ENCODE measurements at places on chromosomes 1 and 21. TPM values are rescaled to one million over a fixed set of nuclear protein-coding genes. Genes with fewer than 3 reads are reported as not detected.

The KANK4 gene
- total RNA-seq = under 0.01 TPM

The ZSWIM5 gene
- 0.23 TPM for total RNA-seq

The HES4 gene
- 141 TPM for total RNA-seq

The CXADR gene
- total RNA-seq = 22.1 TPM

The NBPF4 gene
- total RNA-seq = not detected

The PM20D1 gene
- total RNA-seq = not detected

The ASTN1 gene
- total RNA-seq = 0.23 TPM

The CRB1 gene
- total RNA-seq = 0.06 TPM

The GMEB1 gene
- 9.5 TPM for total RNA-seq

The PTGER3 gene
- 0.75 TPM for total RNA-seq

The DYNLT5 gene
- total RNA-seq = not detected

The CD34 gene
- not detected for total RNA-seq

The LCE1E gene
- not detected for total RNA-seq

The LCE1B gene
- total RNA-seq = not detected

The FBXO2 gene
- total RNA-seq = 0.51 TPM

The MYOG gene
- total RNA-seq = not detected

The EVA1C gene
- 0.29 TPM for total RNA-seq

The AMIGO1 gene
- total RNA-seq = 0.92 TPM

The CHRM3 gene
- total RNA-seq = 0.07 TPM

The KIAA1614 gene
- total RNA-seq = 5.1 TPM

The OR2T35 gene
- total RNA-seq = not detected

The SYTL1 gene
- total RNA-seq = 27.6 TPM

The TTF2 gene
- total RNA-seq = 53.0 TPM

The S100A14 gene
- 11.2 TPM for total RNA-seq

The TRPM2 gene
- 1.7 TPM for total RNA-seq

The CACHD1 gene
- 5.9 TPM for total RNA-seq

The NTMT2 gene
- not detected for total RNA-seq

The PTP4A2 gene
- 160 TPM for total RNA-seq

The FCGR2B gene
- not detected for total RNA-seq

The TDRD10 gene
- total RNA-seq = not detected

The CHD5 gene
- not detected for total RNA-seq

The MSH4 gene
- 0.75 TPM for total RNA-seq

The RXFP4 gene
- not detected for total RNA-seq

The FAM72C gene
- 6.2 TPM for total RNA-seq

The C8A gene
- total RNA-seq = not detected

The KCNJ15 gene
- total RNA-seq = 40.8 TPM

The PTAFR gene
- total RNA-seq = 2.7 TPM

The ANGPTL3 gene
- total RNA-seq = not detected

The FAM177B gene
- not detected for total RNA-seq

The TMEM125 gene
- 7.0 TPM for total RNA-seq

The TMPRSS2 gene
- total RNA-seq = 9.1 TPM

The S100A16 gene
- total RNA-seq = 1,016 TPM

The COL9A2 gene
- 6.7 TPM for total RNA-seq

The DNAI4 gene
- 0.94 TPM for total RNA-seq

The HHIPL2 gene
- total RNA-seq = not detected

The HSPA13 gene
- total RNA-seq = 19.5 TPM

The MX2 gene
- total RNA-seq = 0.12 TPM

The CFHR1 gene
- not detected for total RNA-seq

The BNIPL gene
- not detected for total RNA-seq

The UBL4B gene
- total RNA-seq = not detected
